ENCODE measurements at places on chromosomes 3 and 15.

DNA sequence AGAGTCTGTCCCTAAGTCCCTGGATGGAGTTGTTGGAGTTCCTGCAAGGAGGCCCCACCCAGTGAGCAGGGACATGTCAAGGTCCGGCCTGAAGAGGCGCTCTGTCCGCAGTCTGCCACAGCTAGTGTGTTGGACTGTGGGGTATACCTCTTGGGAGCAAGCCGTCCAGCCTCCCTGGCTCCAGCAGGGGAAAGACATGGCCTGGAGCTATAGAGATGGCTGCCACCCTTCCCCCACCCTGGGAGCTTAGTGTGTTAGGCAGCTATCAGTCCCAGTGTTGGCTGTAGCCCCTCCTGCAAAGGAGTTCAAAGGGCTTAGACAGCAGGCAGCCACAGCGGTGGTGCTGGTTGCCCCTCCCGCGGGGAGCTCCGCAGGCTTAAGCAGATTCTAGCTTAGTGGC, 20.3 kb downstream of the IMPG2 start:
- no peak for DNase-seq

DNA sequence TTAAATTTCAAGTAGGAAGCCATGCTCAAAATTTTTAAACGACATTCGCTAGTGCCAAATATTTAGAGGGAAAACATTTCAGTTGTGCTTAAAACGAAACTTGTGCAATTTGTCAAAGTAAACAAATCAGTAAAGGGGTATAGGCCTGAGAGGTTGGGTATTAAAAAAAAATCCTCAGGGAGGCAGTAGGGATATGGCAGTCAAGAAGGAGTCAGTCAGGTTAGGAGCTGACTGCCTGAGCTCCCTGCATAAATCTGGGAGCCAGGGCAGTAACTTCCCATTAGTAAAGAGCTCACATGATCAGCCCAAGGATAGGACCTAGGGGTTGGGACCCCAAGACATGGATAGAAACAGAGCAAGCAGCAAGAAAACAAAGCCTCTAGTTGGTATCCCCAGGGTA, 120.7 kb upstream of the STAC start:
- no peak for DNase-seq

DNA sequence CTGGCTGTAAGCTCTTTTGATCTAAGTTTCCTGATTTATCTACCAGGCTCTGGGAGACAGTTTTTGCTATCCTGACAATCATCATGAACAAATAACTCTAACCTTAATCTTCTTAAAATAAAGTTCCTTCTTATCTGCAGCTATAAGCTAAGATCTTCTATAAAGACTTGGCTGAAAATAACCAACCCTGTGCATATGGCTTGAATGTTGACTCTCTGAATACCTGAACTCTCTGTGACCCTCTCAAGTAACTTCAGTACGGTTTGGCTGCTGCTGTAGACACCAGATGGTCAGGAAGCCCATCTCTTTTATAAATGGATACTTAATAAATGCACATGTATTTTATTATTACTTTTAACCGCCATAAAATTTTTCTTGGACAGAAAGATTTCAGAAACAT, 412.4 kb upstream of the CBLB start:
- DNase-seq = peak; percentile 23

DNA sequence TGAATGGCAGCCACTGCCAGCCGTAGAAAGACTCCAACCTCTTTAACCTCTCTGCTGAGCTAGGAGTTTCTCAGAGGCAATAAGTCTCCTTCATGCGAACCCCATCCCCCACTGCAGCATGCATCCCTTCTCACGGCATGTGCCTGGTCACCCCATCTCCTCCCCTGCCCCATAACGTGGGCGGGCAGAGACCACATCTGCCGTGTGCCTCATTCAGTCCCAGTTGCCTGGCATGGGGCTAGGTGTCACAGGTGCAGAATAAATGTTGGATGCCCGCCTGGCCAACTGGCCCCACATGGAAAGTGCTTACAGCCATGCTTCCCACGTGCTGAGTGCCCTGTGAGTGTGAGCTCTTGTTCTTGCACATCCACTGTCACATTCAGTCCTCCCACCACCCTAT, 43.5 kb upstream of the NTRK3 start:
- no peak for DNase-seq

DNA sequence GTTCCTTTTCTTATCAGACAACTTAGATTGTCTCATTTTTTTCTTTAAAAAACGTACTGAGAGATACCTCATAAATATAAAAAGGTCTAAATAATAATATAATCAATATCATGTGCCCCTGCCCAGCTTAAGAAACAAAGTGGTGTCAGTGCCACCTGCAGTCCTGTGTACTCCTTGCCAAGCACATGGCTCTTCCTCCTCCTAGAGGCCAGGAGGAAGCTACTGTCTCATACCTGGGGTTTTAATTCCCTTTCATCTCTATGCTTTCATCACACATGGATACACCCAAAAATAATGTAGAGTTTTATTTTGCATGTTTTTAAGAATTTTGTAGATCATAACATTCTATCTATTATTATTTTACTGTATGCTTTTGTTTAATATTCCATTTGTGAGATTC, 98.6 kb upstream of the C15orf61 start:
- no peak for DNase-seq

GRCh38 chr3:189748046-189748445, 116.9 kb downstream of the TP63 start:
- no peak for DNase-seq

DNA sequence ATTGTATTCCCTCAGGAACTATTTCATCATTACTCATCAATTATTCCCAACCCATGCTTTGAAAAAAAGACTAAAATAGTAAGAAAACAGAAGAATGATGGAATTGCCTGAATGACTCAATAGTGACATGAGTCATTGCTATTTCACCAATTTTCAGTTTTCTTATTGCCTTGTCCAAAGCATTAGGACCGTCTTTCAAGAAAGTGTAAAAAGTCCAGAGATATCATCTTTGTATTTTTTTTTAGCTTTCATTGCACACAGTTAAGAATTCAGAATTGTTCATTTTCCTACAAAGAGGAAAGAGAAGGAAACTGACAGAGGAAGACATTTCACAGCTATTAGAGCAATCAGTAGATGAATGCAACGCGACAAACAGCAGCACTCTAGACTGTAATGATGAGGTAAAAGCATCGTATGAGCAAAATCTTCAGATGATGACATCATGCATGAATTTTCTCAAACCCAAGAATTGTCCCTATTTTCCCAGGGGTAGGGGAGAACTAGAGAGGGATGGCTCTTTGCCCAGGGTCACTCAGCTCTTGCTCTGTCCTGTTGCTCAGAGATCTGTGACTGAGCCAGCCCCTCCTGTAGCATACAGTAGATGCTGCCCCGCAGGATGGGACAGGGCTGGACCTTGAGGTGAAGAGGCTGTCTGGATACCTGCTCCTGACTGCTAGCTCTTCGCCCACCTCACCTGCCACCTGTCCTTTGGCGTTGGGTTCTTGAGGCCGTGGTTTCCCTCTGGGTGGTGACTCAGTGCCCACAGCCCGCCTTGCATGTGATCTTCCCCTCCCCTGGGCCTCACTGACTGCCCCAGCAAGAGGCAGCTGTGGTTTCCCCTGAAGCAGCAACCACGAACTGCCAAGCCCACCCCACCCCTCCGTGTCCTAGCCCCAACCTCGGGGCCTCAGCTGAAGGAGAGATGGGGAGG, 84.8 kb downstream of the PPCDC start:
- peak; percentile 89 for DNase-seq

- DNase-seq = no peak
Measured at GRCh38 chr3:11195721-11196332, 41.5 kb downstream of the HRH1 start.

DNA sequence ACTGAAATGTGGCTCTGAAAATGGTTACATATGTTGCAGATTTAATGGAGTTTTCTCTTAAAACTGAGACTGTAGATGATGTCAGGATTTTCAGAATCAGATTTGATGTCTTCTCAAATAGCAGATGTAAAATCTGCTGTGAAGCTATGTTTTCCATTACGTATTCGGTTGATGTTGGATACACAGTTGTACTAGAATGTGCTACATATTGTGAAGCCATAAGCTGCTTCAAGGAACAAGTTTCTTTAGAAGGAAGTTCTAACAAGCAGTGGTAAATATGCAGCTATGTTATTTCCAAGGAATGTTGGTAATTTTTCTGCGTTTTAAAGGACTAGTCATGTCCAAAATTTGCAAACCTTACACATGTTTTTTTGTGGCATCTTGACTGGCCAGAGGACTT, 197.7 kb downstream of the RBMS3 start:
- no peak for DNase-seq

- no peak for DNase-seq
Measured at GRCh38 chr3:185928496-185928895, 9.3 kb downstream of the TRA2B start.
